ENCODE measurements at places on chromosomes 3 and 15. TPM values are rescaled to one million over a fixed set of nuclear protein-coding genes. Genes with fewer than 3 reads are reported as not detected.

The GREM1 gene
- 527 TPM for total RNA-seq

The FAM174B gene
- 0.97 TPM for total RNA-seq

DNA sequence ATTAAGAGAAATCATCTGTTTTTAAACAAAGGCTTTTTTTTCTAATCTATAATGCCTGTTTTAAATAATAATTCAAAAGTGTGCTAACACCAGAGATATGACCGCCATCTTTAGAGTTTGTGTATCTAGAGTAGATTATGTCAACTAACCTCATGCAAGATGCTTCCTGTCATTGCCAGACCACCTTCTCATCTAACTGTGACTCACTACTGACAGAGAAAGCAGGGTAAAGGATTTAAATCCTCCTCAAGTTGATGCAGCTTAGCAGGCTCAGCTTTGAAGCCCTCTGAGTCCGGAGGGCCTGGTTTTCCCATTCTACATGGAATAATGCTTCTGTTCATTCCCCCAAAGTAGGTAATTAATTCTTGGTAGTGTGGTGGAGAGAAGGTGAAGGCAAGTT lies 108.5 kb downstream of the ECT2 start:
- no peak for DNase-seq

- DNase-seq: no peak
These were observed 14.5 kb upstream of the ISLR start for GRCh38 chr15:74158855-74159650.

DNA sequence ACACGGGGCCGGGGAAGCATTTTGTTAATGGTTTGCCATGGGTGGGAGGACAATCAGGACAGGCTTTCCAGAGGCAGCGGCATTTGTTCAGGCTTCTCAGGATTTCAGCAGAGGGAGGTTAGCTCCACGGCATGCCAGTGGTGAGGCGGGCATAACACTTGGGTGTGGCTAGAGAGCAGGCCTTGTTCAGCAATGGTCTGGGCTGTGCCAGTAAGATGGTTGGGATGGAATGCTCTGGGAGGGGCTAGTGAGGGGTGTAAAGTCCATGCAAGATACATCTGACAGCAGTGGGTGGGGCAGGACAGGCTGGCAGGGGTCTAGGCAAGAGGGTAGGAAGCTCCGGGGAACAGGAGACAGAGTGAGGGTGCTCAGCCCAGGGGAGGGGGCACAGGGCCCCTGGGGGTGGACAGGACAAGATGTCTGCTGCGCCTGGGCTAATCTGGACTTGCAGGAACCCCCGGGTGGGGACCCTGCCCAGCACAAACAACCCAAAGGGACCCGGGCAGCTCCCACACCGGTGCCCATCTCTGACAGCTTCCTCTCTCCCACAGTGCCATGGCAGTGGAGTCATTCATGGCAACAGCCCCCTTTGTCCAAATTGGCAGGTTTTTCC lies 8.4 kb downstream of the TMEM43 start:
- DNase-seq: no peak

GRCh38 chr3:113743006-113743630 lies 2.9 kb downstream of the NAA50 start:
- no peak for DNase-seq

Data from fibroblast of villous mesenchyme (primary cell).